ENCODE measurements at places on chromosomes 12 and 14. TPM values are rescaled to one million over a fixed set of nuclear protein-coding genes. Genes with fewer than 3 reads are reported as not detected.

The FGD4 gene
- 6.0 TPM for total RNA-seq

The MSI1 gene
- not detected for total RNA-seq

The NABP2 gene
- total RNA-seq: 22.6 TPM

The PRIMA1 gene
- total RNA-seq: not detected

The FAM234B gene
- total RNA-seq: 4.4 TPM

The GYS2 gene
- not detected for total RNA-seq

The SLC6A15 gene
- total RNA-seq: 17.6 TPM

The KCNJ8 gene
- 19.8 TPM for total RNA-seq

The LHX5 gene
- total RNA-seq: not detected

The LIN7A gene
- total RNA-seq: 12.7 TPM

The CD163 gene
- not detected for total RNA-seq

The SMCO2 gene
- total RNA-seq: 0.14 TPM

The KRT86 gene
- 0.14 TPM for total RNA-seq

The LRFN5 gene
- total RNA-seq: 1.3 TPM

The CLBA1 gene
- 7.1 TPM for total RNA-seq

The GLS2 gene
- total RNA-seq: not detected

The MUCL1 gene
- not detected for total RNA-seq

The SLC6A12 gene
- total RNA-seq: not detected

The GPX2 gene
- total RNA-seq: not detected

The EML1 gene
- total RNA-seq: 62.0 TPM

The EPYC gene
- 0.09 TPM for total RNA-seq

The CATSPERB gene
- total RNA-seq: not detected

The TAS2R19 gene
- total RNA-seq: 4.0 TPM

The TEX52 gene
- not detected for total RNA-seq

The FUT8 gene
- total RNA-seq: 137 TPM

The SLC5A8 gene
- total RNA-seq: not detected

The AVPR1A gene
- total RNA-seq: under 0.01 TPM

The HOXC6 gene
- total RNA-seq: 0.28 TPM

The SMARCD1 gene
- 16.8 TPM for total RNA-seq

The KLRC3 gene
- total RNA-seq: not detected

The RIMBP2 gene
- total RNA-seq: 0.18 TPM

The KCNC2 gene
- total RNA-seq: not detected

The TCL1B gene
- total RNA-seq: not detected

The TOMM20L gene
- total RNA-seq: not detected

The ADCY6 gene
- total RNA-seq: 43.7 TPM

The GPRC5D gene
- not detected for total RNA-seq

The KCNH3 gene
- total RNA-seq: 0.09 TPM

The KRT85 gene
- not detected for total RNA-seq

All from smooth muscle cell of bladder (primary cell).